Metanephros (tissue), 2 donors: ENCODE measurements at places on chromosomes 5 and 9. TPM values are rescaled to one million over a fixed set of nuclear protein-coding genes. Genes with fewer than 3 reads are reported as not detected.

The IFNA21 gene
- not detected for total RNA-seq

The FST gene
- total RNA-seq: 15.9 TPM

The MYMK gene
- 2.8 TPM for total RNA-seq

The ALG2 gene
- 36.0 TPM for total RNA-seq

The PCDHB9 gene
- 3.3 TPM for total RNA-seq

The PLEKHG4B gene
- 10.0 TPM for total RNA-seq

The KCNMB1 gene
- total RNA-seq: 0.64 TPM

The OBP2B gene
- total RNA-seq: not detected

The GRIN1 gene
- 0.47 TPM for total RNA-seq

The SPINK5 gene
- total RNA-seq: 1.3 TPM

The KIF12 gene
- 101 TPM for total RNA-seq

The SLC45A2 gene
- 0.23 TPM for total RNA-seq

The TPPP gene
- total RNA-seq: 6.4 TPM

The C9 gene
- total RNA-seq: not detected

The TTF1 gene
- 8.9 TPM for total RNA-seq

The LAMC3 gene
- total RNA-seq: 47.9 TPM

The TMEM174 gene
- 6.8 TPM for total RNA-seq

The SPINK6 gene
- total RNA-seq: not detected

The PSMD5 gene
- 20.4 TPM for total RNA-seq

The PCDHGA4 gene
- 6.4 TPM for total RNA-seq

The PIP5K1B gene
- 7.0 TPM for total RNA-seq

The RLN1 gene
- 0.64 TPM for total RNA-seq

The LHX2 gene
- total RNA-seq: 0.12 TPM

The CTNNAL1 gene
- 32.5 TPM for total RNA-seq

The ENC1 gene
- total RNA-seq: 180 TPM

The PDGFRB gene
- total RNA-seq: 182 TPM

The NRG2 gene
- 1.3 TPM for total RNA-seq

The OGN gene
- total RNA-seq: 46.5 TPM

The KCNV2 gene
- not detected for total RNA-seq

The ANGPTL2 gene
- 17.6 TPM for total RNA-seq

The PDE6A gene
- total RNA-seq: 0.06 TPM

The LCN9 gene
- not detected for total RNA-seq

The CCDC180 gene
- 24.8 TPM for total RNA-seq

The PHF24 gene
- 0.23 TPM for total RNA-seq

The CARD9 gene
- 5.7 TPM for total RNA-seq

The ASPN gene
- total RNA-seq: 33.7 TPM

The WWC1 gene
- 50.3 TPM for total RNA-seq

The CBY3 gene
- total RNA-seq: 0.58 TPM

The PROP1 gene
- not detected for total RNA-seq

The PCDHA1 gene
- total RNA-seq: 0.12 TPM

The MARCOL gene
- not detected for total RNA-seq

The CCDC183 gene
- 3.1 TPM for total RNA-seq

The NUP214 gene
- total RNA-seq: 49.5 TPM

The CXXC5 gene
- 196 TPM for total RNA-seq

The CMBL gene
- total RNA-seq: 40.2 TPM

The ERCC8 gene
- total RNA-seq: 19.9 TPM

The FOXD4L6 gene
- not detected for total RNA-seq

The ESM1 gene
- 17.0 TPM for total RNA-seq

The PAEP gene
- not detected for total RNA-seq

The PCDHB8 gene
- total RNA-seq: 2.6 TPM

The WDR38 gene
- total RNA-seq: not detected

The NPR2 gene
- total RNA-seq: 15.1 TPM

The HRCT1 gene
- total RNA-seq: not detected

The SLC46A2 gene
- total RNA-seq: 0.64 TPM

The ADAMTSL1 gene
- 65.9 TPM for total RNA-seq

The TNFSF8 gene
- 1.5 TPM for total RNA-seq

The FAM240B gene
- not detected for total RNA-seq

The CTXN3 gene
- 0.47 TPM for total RNA-seq
